Inflammatory macrophage treated with lipopolysaccharide for 4 hours (primary cell): ENCODE measurements at places on chromosomes 2 and 18.

DNA sequence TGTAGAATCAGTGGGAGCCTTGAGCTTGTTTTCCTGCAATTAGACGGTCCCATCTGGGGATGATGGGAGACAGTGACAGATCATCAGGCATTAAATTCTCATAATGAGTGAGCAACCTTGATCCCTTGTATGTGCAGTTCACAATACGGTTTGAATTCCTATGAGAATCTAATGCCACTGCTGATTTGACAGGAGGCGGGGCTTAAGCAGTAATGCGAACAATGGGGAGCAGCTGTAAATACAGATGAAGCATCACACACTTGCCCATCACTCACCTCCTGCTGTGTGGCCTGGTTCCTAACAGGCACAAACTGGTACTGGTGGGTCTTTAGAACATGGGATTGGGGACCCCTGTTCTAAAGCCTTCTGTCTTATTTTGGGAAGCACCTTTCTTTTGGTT, 17.9 kb upstream of the NYAP2 start:
- DNase-seq, result no peak

- DNase-seq, result peak; percentile 19
These were observed 29.2 kb downstream of the ATP6V1C2 start for GRCh38 chr2:10750610-10751009.

GRCh38 chr2:132645176-132645575, 24.8 kb downstream of the LYPD1 start:
- no peak for DNase-seq

DNA sequence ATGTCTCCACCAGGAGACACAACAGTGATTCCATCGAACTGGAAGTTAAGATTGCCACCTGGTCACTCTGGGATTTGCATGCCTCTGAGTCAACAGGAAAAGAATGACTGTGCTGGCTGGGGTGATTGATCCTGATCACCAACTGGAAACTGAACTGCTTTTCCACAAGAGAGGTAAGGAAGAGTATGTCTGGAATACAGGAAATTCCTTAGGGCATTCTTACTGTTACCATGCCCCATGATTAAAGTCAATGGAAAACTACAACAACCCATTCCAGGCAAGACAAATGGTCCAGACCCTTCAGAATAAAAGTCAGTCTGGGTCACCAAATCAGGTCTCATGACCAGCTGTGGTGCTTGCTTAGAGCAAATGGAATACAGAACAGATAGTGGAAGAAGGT, 12.0 kb upstream of the DDX1 start:
- DNase-seq, result no peak

- no peak for DNase-seq
These were observed 420.5 kb upstream of the MEIS1 start for GRCh38 chr2:66014450-66014849.

DNA sequence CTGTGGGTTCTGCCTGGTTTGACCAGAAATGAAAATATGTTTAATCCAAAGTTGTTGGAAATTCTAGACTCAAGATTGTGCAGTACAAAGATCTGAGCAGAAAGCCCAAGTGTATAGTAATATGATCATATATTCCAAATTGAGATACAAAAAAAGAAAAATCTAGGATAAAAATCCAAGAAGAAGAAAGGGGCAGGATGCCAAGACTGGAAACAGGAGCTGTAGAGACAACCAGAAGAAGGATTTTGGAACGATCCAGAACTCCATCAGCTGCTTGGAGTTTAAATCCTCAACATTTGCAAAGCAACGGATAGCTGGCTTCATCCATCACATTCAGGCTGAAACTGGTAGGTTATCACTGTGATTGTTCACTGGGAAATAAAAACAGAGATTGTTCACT, 333.6 kb upstream of the UBE2E3 start:
- no peak for DNase-seq

DNA sequence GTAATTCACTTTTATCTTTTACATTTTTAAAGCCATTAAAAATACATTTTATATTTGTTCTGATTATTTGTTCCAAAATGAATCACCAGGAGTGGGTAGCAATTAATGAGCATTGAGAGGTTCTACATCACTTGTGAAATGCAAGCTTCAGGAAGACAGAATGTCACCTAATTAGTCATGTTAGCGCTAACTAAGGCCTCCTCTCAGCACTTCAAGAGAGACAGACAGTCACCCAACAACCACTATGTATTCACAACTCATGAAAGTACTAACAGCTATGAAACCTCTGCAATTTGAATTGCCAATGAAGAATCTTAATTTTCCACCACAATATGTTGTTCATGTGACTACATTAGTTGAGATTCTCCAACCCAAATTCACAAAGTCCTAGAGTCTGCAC, 611.0 kb downstream of the KCNJ3 start:
- no peak for DNase-seq

GRCh38 chr18:11826836-11827235, 24.4 kb upstream of the CHMP1B start:
- no peak for DNase-seq

- peak; percentile 13 for DNase-seq
These were observed 114.0 kb downstream of the NEDD4L start for GRCh38 chr18:58158008-58158407.

GRCh38 chr2:223722226-223722625, 115.2 kb downstream of the AP1S3 start:
- DNase-seq, result no peak

GRCh38 chr2:233208382-233209116, 42.9 kb upstream of the ATG16L1 start:
- DNase-seq, result no peak

DNA sequence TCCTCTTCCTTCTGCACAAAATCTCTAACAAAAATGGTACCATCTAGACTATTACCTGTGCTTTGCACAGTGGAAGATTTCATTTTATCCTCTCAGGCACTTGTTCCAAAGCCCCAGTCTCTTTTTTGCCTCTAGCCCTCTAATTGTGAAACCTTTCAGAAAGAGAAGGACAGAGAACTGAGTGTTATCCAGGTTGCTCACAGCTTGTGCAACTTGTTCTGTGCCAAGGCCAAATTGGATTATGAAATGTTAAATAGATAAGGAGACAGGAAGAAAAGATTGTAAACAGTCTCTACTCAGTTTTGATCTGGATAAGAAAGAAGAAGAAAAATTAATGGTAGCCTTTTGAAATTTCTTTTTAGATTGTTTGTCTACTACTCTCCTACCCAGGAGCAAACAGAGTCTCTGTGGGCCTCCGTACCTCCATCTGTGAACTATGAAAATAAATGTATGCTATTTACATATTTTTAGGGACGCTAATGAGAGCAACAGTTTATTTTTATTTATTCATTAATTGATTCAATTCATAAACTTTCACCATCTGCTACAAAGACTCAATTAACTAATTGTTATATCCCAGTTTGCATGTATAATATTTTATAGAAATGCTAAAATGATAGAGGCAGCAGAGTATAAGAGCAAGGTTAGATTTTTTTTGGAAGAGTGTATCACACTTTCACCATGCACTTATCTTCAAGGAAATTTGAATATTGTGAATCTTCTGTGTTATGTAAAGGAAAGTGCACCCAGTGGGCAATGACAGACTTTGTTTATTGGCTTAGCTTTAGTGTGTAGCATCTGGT, 339.0 kb upstream of the ETAA1 start:
- no peak for DNase-seq

- peak; percentile 49 for DNase-seq
These were observed 292.7 kb downstream of the BCL11A start for GRCh38 chr2:60260639-60261296.

DNA sequence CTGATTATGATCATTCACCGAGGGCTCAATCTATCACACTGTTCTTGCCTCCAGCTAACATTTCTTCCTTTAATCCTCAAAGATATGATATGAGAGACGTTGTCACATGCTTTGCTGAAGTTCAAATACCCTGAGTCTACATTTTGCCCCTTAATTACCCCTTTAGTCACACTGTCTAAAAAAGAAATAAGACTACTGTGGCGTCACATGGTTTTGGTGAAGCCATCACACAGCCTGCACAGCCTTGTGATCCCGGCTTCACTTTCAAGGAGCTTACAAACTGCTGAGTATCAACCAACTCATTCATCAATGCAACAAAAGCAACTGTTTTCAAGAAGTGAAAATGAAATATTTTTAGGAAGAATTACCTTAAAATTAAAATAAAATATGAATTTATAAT, 31.9 kb upstream of the SOCS6 start:
- peak; percentile 61 for DNase-seq

GRCh38 chr2:217165547-217165946, 305.7 kb upstream of the TNP1 start:
- DNase-seq, result no peak

- DNase-seq, result no peak
These were observed 133.6 kb downstream of the GULP1 start for GRCh38 chr2:188425266-188425665.

DNA sequence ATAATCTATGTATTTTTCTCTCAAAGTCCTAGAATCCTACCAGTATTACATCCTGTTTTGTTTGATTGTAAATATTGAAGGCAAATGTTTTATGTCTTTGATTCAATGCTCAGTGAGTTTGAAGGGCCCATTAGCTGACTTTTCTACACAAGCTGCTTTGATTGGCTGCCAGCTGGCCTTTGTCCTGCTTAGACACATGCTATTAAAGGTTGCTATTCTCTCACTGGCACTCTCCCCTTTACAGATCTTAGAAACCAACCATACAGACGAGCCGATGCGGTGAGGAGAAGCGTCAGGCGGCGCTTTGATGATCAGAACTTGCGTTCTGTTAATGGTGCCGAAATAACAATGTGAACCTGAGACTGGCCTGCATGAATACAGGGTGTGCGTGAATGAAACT, 69.7 kb downstream of the PRPF40A start:
- DNase-seq, result no peak
